ENCODE measurements at places on chromosomes 11 and 22.

DNA sequence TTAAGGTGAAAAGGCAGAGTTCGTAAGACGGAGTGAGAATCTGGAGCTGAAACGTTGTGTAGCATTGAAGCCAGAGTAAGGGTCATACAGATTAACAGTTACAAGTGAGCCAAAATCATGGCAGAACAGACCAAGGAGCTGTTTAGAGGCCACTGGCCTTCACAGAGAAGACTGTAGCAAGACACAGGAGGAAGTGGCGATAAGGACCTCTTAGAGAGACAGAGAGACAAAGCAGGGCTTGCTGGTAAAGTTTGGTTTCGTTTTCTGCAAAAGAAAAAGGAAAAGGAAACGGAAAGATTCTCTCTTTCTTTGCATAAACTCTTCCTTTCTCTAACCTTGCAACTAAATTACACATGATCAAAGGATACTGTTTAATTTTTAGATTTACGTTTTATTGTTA lies 83.0 kb downstream of the AASDHPPT start:
- no peak for DNase-seq

DNA sequence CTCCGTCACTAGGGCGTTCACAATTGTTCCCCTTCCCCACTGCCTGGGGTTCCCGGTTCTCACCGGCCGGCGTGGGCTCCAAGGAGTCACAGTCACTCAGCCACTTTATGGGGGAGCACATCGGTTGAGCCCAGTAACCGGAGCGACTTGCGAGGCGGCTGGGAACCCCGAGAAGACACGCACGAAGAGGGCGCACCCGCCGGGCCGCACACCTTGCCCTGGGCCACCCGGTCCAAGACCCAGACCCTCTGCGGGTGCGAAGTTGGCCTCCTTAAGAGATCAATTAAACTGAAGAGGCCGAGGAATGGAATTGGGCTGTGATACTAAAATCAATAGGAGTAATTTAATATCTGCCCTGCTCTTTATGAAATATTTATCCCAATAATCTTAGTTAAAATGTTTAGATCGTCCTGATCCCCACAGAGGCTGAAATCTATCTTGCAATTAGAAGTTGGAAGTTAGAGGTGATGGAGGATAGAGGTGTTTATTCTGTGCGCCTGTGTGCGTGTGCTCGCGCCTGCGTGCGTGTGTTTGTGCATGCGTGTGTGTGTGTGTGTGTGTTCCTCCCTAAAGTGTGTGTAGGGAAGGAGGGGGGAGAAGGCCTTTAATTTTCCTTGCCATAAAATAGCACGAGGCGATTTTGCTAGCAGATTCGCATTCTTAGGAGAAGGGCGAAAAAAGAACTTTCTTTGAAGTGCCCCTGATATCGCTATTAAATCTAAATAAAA lies 954 bp upstream of the MN1 start:
- no peak for DNase-seq

DNA sequence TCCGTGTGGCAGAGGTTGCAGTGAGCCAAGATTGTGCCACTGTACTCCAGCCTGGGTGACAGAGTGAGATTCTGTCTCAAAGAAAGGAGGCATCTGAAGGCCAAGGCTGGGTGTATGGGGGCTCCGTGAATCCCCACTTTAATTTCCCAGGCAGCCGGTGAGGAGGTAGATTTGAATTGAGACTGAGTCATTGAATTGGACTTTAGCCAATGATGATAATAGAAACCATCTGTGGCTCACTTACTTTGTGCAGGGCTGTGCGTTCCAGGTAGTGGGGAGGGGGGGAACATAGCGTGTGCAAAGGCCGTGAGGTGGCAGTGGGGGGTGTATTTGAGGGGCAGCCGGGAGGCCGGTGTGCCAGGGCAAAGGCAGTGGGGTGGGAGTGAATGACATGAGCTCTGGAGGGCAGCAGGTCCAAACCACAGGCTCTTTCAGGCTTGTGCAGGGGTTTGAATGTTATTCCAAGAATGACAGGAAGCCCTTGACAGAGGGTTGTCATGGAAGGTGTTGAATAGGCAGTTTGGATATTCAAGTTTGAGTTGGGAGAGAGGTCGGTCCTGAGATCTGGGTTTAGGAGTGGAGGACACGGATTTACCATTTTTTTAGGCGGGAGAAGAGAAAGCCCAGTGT lies 6.1 kb downstream of the ARHGAP8 start:
- DNase-seq: no peak

GRCh38 chr11:111326824-111327223 lies 28.5 kb downstream of the POU2AF3 start:
- DNase-seq: no peak

DNA sequence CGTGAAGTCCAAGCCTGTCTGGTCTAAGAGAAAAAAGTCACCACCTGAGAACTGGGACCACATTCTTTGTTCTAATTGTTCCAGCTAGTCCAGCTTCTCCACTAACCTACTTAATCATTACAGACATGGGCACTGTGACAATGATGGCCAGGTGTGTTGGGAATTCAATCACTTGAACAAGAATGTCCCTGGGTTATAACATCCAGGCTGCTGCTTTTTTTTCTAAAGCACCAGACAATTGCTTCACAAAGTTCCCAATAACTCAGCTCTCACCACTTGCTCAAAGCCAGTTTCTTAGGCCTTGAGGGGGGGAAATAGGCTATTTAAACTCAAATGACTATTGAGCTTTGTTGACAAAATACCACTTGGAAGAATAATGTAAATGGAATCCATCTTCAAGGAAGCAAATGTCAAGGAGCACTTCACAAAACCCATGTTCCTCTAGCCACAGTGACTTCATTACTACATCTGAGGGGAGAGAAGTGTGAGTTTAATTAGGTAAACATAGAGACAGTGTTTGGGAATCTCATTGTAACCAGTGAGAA lies 80.3 kb downstream of the ME3 start:
- DNase-seq: no peak

- DNase-seq: no peak
These were observed 4.2 kb upstream of the ME3 start for GRCh38 chr11:86676533-86677154.

GRCh38 chr11:78654866-78655265 lies 80.2 kb upstream of the NARS2 start:
- DNase-seq: no peak

DNA sequence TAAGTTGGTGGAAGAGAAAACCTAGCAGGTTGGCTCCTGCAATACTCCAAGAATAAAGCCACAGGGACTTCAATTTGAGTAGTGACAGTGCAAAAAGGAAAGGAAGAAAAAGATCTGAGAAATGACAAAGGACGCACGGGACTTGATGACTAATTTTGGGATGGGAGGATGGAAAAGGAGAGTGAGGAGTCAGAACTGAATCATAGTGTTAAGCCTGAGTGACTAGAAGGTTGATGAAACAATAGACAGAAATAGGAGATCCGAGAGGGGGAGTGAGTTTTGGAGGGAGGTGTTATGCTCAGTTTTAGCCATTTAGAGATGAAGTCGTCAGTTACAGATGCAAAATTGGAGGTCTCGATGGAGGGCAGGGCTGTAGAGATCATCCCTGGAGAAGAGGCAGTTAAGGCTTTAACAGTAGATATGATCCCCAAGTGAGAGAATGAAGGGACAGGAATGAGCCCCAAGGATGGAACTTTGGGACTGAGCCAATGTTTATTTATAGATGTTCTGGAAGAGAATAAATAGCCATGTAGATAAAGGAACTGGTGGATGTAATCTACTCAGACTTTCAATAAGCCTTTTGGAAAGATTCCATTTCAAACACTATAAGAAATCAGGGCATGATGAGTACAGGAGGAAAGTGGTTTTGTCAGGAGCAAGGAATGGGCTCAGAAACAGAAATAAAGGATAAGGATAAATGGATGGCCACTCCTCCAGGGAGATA lies 108.9 kb upstream of the NCAM1 start:
- no peak for DNase-seq

- no peak for DNase-seq
These were observed 66.5 kb downstream of the GGTLC2 start for GRCh38 chr22:22710719-22711531.

- no peak for DNase-seq
These were observed 87.9 kb upstream of the SORL1-AS1 start for GRCh38 chr11:121540627-121541026.

DNA sequence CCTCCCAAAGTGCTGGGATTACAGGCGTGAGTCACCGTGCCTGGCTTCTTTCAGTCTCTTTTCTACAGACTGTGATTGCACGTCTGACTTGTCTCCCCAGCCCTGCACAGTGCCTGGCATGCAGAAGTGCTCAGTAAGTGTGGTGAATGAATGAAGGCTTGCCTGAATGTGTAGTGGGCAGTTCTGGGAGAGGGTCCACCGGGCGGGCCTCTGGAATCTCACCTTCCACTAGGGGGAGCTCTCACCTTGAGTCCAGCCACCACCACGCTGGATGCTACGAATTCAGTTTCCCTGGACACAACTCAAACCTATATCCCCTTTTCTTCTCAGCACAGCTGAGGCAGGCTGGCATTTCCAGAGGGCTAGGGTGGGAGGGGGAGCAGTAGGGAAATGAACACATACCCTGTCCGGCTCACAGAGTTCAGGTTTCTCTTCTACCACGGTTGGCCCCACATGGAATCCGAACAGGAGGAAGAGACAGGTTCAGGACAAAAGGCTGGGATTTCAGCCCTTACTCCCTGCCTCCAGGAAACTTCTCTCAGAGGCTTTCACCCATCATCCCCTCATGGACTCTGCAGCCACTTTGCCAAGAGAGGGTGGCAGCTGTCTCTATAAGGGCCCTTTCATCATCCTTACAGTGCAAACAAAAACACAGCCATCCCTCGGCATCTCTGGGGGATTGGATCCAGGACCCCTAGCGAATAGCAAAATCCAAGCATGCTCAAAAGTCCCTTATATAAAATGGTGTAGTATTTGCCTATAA lies 86.8 kb downstream of the NECTIN1 start:
- DNase-seq: peak; percentile 20

DNA sequence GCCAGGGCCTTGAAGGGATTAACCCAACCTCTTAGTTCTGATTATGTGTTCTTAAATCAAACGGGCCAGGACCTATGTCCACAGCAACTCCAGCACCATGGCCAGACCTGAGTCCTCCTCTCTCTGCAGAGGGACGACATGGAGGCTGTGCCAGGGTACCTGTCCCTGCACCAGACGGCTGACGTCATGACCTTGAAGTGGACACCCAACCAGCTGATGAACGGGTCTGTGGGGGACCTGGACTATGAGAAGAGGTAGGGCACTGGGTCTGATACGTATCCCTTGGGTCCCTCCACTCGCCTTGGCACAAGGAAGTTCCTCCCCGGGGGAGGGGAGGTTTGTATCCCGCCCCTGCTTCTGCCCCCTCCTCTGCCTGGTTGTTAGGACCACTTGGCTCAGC lies 53.6 kb downstream of the SGSM1 start:
- DNase-seq: no peak

- no peak for DNase-seq
These were observed 371.5 kb downstream of the NXPE2 start for GRCh38 chr11:115049796-115050195.

GRCh38 chr11:69492201-69492991 lies 10.9 kb downstream of the LINC01488 start:
- no peak for DNase-seq

DNA sequence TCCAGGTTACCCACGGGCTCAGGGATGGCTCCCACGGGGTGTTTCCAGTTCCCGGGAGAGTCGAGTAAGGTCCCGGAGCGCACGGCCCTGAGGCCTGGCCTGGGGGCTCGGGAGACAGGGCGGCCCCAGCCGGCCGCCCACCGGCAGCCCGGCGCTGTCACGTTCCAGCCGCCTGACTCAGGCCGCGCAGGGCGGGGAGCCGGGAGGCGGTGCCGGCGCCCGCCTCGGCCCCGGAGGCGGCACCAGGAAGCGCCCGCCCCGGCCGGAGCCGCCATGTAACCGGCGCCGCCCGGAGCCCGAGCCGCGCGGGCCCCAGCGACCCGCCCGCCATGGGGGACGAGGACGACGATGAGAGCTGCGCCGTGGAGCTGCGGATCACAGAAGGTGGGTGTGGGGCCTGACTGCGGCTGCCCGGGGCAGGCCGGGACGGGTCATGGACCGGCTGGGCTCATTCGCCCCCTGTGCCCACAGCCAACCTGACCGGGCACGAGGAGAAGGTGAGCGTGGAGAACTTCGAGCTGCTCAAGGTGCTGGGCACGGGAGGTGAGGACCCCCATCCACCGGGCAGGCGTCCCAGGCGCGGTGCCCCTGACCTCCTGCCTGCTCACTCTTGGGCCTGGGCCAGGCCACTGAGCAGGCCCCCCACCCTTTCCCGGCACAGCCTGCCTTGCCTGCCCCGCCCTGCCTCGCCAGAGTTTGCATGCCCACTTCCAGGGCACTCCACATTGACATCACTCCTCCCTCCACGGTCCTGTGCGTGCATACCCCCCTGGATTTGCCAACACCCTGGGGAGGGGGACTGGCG lies at the start of gene RPS6KA4:
TSS of gene RPS6KA4 (plus strand) at position 256 of the 805 bp plus-strand sequence. CDS start at position 330, 74 bp downstream.
- DNase-seq: peak; percentile 62

DNA sequence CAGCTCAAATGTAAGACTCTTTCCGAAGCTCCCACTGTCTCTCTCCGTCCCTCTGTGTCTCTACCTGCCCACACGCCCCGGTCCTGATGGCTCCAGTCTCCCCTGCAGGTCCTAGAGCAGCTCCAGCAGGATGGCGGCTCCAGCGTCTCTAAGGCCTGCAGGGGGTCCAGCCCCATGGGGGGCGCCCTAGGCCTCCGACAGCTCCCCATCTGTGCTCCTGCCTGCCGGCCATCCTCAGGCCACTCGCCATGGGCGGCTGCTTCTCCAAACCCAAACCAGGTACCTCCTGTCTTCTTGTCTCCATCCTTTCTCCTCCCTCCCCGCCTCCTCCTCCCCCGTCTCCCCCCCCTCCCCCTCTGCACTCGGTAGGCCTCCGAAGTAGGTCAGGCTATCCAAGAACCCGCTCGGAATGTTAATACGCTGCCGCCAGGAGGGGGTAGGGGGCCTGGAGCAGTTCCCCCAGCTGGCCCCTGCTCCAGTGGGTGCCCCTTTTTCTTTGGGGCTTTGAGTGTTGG lies 699 bp downstream of the AIFM3 start:
- DNase-seq: no peak
